ENCODE measurements at places on chromosomes 3 and 15. TPM values are rescaled to one million over a fixed set of nuclear protein-coding genes. Genes with fewer than 3 reads are reported as not detected.

DNA sequence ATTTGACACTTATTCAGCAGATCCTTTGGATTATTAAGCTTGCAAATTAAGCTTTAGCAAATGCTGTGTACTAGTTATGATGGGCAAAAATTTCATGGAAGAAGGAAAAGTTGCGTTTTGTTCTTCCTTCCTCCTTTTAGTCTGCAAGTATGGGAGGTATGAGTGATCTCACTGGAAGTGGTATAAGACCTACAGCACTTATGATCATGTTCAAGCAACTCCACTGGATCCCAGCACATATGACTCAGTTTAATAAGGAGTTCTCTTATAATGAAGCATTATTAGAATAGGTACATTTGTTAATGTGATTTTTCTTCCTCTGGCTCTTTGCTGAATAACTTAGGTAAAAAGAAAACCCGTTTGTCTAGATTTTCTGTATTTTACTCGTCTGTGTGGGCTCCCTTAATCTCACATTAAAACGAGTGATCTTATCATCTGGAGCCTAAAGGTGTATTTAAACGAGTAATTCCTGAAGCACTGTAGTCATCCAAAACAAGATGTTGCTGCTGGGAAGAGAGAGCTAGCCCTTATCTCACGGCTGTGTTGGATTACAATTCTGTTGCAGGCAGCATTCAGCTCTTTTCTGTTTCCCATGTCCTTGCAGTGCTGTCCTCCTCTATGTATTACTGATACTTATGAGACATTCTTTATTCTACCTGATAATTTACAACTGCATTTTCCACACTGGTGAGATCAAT lies 264.9 kb downstream of the GBE1 start:
- no peak for ATAC-seq

- ATAC-seq = peak; percentile 74
Observed at GRCh38 chr3:39094851-39095677, 12.4 kb downstream of the GORASP1 start.

GRCh38 chr15:79032656-79033055 lies 57.9 kb downstream of the RASGRF1 start:
- no peak for ATAC-seq

RARB gene
- total RNA-seq = 45.8 TPM
